ENCODE measurements at places on chromosomes 2 and 18.

DNA sequence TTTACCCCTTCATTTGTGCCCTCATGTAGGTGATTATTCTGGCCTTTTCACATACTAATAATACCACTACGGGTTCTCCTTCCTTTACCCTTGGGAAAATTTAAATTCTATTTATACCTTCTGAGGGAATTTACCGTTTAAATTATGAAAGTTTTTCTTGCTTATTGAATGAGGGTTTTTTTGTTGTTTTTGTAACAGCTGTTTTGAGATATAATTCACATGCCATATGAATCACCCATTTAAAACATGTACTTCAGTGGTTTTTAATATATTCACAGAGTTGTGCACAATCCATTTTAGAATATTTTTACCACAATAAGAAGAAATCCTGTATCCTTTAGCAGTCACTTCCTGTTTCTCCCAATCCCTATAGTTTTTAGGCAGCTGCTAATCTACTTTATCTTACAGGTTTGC lies 54.7 kb downstream of the EML4 start:
- peak; percentile 57 for DNase-seq

DNA sequence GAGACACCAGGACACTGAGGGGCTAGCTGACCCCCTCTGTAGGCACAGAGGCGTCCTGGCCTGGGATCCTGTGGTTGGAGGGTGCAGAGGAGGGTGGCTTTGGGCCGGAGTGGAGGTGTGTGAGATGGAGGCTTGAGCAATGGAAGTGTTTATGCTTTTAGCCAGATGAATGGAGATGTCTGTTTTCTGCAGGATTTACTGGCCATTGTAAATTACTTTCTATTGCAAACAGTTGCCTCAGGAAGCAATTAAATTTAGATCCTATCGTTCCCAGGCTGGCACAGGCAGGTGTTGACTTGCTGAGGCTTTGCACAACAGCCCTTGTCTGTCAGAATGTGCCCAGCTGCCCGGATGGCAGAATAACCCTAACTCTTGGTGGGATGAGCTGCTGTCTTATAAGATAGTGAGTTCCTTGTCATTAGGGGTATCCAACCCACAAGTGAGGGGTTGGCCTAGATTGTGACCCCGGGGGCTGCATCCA lies 1.8 kb upstream of the ARID5A start:
- DNase-seq: no peak

GRCh38 chr2:207472343-207473048 lies 57.3 kb upstream of the CREB1 start:
- peak; percentile 40 for DNase-seq

DNA sequence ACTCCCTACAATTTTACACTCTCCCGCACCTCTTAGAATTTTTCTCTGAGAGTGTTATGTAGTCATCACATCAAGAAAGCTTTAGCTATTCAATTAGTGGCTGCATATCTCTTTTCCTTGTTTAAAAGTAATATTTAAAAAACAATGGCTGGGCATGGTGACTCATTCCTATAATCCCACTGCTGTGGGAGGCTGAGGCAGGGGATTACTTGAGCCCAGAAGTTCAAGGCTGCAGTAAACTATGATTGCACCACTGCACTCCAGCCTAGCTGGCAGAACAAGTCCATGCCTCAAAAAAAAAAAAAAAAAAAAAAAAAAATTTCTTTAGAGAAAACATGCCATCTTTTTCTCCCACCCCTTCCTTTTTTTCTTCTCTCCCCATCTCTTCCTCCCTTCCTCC lies 44.3 kb downstream of the AQP4 start:
- no peak for DNase-seq

DNA sequence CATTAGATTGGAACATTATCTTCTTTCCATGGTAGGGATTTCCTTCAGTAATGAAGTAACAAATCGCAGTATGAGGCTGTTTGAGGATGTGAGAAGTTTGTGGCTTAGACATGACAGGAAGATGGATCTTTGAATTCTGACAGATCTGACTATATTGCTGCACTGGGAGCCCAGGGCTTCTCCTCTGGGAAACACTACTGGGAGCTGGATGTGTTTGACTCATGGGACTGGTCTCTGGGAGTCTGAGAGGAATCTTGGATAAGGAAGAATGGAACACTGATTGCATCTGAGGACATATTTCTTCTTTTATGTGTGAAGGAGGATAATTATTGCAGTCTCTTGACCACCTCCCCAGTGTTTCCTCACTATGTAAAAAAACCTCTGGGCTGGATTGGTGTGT lies 77.2 kb upstream of the ST6GAL2 start:
- peak; percentile 91 for DNase-seq

DNA sequence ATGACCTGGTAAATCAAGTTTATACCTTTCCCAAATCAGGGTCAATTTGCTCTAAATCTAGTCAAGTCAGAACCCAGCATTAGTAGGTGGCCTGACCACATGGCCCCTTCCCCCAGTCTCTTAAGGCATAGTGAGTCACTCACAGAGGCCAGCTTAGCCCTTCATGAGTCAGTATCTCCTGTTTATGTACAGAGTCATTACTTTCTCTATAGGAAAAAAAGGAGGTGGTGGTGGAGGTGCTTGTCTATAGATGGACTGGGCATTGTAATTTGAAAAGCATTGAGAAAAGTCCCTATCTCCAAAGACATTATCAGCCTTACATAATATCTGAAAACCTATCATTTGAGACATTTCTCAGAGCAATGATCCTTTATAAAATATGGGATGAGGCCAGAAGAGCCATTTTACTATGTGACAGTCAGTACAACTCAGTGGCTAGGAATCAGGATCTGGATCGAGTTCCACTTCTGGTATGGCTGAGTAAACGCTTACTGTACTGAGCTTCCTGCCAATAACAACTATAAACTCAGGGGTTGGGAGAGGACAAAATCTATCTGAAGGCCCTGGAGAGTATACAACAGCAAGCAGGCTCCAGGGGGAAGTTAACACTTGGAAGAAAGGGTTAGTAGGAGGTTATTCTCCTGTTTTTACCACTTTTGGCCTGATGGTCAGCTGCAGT lies 22.5 kb upstream of the SIGLEC15 start:
- DNase-seq: peak; percentile 99

DNA sequence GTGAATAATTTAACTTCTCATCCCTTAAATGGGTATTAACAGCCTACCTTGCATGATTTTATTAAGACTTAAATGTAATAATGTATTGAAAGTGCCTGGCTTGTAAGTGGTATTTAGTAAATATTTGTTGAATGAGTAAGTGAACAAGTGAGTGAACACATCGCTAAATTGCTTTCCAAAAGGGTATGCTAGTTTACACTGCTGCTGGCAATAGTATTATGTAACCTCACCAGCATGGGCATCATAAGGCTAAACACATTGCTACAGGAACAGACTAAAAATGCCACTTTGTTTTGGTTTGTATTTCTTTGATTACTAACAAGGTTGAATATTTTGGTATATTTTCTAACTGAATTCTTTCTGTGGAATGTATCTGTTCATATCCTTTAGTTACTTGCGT lies 9.8 kb downstream of the WDR43 start:
- DNase-seq: peak; percentile 16

DNA sequence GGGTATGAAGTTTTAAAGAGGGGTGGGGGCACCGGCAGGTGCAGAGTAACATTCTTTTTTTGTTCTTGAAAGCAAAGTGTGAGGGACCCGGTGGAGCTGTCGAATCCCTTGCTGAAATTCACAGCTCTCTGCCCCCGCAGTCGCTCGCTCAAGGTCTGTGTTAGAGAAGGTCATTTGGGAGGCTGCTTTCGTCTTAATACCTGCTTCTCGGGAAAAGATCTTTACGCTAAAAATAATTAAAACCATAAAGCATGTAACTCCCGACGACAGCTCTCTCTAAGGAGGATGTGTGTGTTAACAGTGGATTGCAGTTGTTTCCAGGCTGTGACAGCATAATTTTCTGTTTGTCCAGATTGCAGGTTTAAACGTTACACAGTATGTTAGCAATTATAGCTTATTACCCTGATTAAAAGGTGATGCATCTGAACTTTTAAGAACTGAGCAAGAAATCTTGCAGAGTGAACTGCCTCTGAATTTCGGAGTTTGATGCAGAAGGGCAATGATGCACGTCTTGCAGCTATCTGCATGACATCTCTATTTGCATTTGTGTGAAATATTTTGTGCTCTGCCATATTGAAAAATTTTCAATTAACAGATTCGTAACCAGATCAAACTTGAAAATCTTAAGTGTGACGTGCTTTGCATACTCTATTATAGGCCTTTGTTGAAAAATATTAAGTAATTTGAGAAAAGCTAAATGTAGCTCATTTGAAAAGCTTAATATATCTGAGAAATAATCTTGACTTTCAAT lies 954 bp downstream of the RAPGEF4 start:
- no peak for DNase-seq

- no peak for DNase-seq
Measured at GRCh38 chr2:11866358-11867335, 120.2 kb downstream of the LPIN1 start.

DNA sequence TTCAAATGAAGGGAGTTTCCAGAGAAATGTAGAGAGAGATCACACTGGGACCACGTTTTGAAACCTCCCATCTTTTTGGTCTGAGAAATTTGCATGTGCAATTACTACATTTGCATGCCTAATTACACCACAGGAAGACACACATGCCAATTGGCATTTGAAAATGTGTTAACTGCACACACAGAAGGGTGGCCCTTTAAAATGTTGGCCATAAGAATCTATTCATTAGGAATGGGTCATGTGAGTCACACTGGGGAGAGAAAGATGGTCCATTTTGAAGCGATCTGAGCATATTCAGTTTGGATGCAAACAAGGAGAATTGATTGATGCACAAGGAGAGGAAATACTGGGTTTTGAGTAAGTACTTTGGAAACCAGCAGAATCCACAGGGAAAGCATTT lies 1407.1 kb upstream of the ACVR2A start:
- DNase-seq: no peak

GRCh38 chr2:237149425-237149824 lies 63.7 kb downstream of the COPS8 start:
- DNase-seq: no peak

DNA sequence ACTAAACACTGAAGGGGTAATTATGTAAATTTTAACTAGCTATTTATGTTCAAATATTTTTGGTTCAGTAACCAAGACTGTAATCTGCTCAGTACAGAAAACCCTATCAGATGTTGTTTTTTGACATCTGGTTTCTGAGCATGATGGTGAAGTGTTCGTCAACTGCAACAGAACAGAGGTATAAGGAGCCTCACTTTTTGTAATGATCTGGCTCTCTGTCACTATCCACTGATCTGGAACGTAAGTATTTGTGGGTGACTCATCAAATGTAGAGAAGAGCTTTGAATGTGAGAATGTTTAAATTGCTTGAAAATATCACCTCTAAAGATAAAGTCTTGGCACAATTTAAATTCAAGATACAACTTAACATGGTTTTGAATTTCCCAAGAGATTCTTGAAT lies 213.6 kb upstream of the FAM98A start:
- DNase-seq: no peak

DNA sequence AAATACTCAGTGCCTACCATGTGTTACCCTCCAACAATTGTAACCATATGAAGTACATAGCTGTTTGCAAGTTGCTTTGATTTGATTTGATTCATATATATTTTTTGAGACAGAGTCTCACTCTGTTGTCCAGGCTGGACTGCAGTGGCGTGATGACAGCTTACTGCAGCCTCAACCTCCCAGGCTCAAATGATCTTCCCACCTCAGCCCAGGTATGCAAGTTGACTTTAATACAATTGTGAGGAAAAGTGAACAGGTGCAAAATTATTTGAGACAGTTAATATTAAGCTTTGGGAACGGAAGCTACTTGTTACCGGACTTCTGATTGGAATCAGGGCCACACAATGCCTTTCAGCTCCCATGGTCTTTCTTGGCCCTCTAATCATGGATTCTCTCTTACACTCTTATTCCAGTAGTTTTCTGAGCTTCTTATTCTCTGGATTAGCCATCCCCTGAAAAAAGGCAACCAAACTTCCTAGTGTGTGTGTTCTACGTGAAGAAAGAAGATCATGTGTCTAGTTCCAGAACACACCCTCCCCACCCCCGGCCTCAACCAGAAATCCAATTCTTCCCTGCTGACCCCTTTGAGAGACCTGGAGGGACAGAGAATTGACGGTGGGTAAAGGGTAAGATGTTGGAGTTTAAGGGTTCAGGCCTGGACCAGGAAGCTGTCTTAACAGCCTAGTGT lies 1.1 kb upstream of the RPL37A start:
- DNase-seq: no peak

DNA sequence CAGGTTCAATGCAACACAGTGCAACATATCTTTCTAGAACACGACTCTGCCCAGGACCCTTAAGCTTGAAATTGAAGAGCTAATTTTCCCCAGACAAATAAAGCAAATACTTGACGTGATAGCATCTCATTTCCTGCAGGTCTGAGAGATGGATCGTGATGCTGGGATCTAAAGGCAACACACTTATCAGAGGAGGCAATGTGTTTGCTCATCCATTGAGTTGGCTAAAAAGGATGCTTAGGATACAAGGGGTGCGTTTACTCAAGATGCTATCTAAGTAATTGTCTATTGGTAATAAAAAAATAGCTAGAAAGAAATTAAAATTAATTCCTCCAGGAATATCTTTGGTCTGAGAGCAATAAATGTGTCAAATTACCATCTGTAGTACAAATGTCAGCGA lies 129.0 kb downstream of the SOCS6 start:
- no peak for DNase-seq

GRCh38 chr18:78304192-78305164 lies 675.1 kb upstream of the SALL3 start:
- DNase-seq: no peak

DNA sequence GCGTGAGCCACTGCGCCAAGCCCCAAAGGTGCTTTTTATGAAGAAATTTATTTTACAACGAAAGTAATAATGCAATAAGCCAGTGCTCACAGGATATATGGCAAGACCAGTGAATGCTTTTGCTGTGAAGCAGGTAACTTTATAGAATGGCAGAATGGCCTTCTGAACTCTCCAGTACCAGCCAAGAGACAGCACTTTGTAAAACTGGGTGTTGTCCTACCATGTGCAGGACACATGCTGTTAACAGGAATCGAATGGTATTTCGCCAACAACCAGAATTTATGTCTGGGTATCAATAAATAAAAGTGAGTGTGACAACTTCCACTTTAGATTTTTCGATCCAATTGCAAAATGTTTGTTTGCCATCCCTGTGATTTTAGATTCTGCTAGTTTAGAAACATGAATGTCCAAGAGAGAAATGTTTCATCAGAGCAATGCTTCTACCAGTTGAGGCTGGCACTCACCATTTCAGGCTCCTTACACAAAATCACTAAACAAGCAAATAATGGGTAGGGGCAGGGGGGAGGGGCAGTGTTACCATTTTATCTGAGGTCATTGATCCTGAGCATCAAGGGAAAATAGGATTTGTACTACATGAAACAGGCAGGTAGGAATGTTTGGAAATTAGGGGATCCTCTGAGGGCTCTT lies 95.9 kb downstream of the ATL2 start:
- DNase-seq: no peak
